ENCODE measurements at places on chromosomes 16 and 17. TPM values are rescaled to one million over a fixed set of nuclear protein-coding genes. Genes with fewer than 3 reads are reported as not detected.

Gene PRSS33
- not detected for total RNA-seq

Gene PRSS8
- not detected for total RNA-seq

Gene PABPN1L
- total RNA-seq: not detected

GRCh38 chr16:15055141-15056053, 477 bp downstream of the NTAN1 start:
- no peak for DNase-seq
